Eye (tissue), 1 donor: ENCODE measurements at places on chromosomes 1 and 21.

GRCh38 chr1:209883341-209883971, 54.6 kb upstream of the SYT14 start:
- peak; percentile 71 for DNase-seq

- no peak for DNase-seq
Measured at GRCh38 chr21:31185663-31186062, 147.4 kb upstream of the KRTAP19-8 start.

GRCh38 chr1:206705191-206705590, 20.5 kb downstream of the MAPKAPK2 start:
- peak; percentile 85 for DNase-seq

- no peak for DNase-seq
Measured at GRCh38 chr1:109917768-109918606, 7.3 kb downstream of the CSF1 start.

GRCh38 chr1:67019121-67019520, 34.8 kb downstream of the SLC35D1 start:
- no peak for DNase-seq

DNA sequence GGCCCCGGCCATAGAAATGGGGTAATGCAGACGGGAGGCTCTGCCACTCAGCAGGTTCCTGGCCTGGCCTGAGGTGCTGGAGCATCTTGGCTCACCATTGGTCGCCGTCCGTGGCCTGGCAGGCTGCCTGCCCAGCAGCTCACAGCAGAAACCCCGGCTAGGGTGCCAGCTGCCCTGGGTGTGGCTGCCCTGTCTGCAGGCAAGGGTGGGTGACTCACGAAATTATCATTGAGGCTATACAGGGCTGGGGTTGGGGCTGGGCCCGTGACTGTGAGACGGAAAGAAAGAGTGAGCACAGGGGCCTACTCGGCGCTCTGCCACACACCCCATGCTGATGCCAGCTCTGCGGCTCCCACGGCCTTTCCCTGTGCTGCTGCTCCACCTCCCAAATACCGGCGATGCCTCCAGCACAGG, 8.0 kb upstream of the PKP1 start:
- DNase-seq, result no peak

DNA sequence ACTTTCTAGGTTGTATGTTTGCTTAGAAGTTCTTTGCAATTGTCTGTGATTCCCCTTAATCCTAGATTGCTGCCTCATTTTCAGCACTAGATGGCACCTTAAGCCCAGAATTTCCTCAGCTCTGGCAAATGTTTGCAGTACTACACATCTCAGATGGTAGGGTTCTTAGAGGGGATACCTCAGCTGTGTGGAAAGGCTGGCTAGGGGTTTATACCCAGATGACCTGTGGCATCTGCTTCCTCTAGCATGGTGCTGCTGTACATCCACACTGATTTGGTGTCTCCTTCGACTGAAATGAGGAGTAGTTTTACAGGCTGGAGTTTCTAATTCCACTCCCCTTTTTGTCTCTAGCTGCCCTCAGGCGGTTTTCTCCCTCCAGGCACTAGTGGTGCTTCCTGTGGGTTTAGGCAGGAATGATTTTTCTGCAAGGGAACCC, 23.5 kb downstream of the ASB17 start:
- DNase-seq, result peak; percentile 64

- DNase-seq, result no peak
Measured at GRCh38 chr1:200437556-200438203, 27.8 kb upstream of the ZNF281 start.

- no peak for DNase-seq
Measured at GRCh38 chr1:17109892-17110554, 9.2 kb downstream of the PADI2 start.

- no peak for DNase-seq
Measured at GRCh38 chr1:66944330-66945274, 19.8 kb downstream of the MIER1 start.

- no peak for DNase-seq
Measured at GRCh38 chr1:181554465-181554864, 71.1 kb downstream of the CACNA1E start.

- DNase-seq, result no peak
Measured at GRCh38 chr1:154263465-154264332, 8.7 kb upstream of the HAX1 start.

GRCh38 chr1:87805666-87806378, 477.1 kb downstream of the LMO4 start:
- DNase-seq, result peak; percentile 61

DNA sequence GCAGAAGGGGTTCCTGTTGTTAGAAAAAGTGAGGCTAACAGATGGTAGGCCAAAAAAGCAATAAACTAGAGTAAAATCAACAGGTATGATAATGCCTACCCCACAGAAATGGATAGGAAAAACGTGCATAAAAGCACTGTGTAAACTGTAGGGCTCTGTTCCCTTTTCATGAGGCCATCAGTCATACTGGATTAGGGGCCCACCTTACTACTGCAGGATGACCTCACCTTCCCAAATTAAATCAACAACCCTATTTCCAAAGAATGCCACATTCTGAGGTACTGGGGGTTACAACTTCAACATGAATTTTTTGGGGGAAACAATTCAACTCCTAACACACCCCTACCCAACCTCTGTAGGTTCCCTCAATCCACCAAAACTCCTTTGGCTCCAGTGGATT, 54.9 kb downstream of the KIAA1614 start:
- DNase-seq, result no peak

DNA sequence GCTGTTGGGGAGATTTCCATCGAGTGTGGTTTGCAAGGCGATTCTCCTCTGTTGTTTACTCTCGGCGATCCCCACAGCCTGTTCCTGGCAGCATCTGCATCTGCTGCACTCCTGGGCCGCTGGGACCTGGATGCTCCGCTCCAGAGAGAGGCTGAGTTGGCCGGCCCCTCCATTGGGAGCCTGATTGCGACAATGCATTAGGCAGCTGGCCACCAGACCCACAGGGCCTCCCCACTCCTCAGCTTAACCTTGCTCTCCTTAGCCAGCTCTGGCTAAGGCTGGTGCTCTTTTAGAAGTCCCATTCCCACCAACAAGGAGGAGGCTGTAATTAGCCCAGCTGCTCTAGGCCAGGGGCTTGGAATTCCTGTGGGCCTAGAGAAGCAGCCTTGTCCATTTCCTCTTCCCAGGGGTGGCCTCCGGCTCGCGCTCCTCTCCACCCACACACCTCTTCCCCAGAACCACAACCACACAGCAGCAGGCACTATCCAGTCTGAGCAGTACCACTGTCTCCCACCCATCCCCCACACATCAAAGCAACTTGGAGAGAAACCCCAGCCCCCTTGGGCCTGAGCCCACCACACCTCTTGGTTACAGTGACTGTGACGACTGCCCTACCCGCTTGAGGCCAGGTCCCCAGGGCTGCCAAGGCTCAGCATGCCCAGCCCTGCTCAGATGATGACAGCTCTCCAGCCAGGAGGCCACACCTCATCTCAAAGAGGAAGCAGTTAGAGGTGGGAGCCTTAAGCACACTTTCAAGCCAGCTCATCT, 193.8 kb upstream of the EDN2 start:
- peak; percentile 80 for DNase-seq

GRCh38 chr1:16091296-16091695, 17.8 kb upstream of the FAM131C start:
- no peak for DNase-seq

GRCh38 chr1:206693029-206693428, 8.3 kb downstream of the MAPKAPK2 start:
- no peak for DNase-seq

- no peak for DNase-seq
Measured at GRCh38 chr1:94180650-94181049, 56.7 kb downstream of the ARHGAP29 start.
